ENCODE measurements at places on chromosomes 16 and 17. TPM values are rescaled to one million over a fixed set of nuclear protein-coding genes. Genes with fewer than 3 reads are reported as not detected.

The HASPIN gene
- 3.0 TPM for total RNA-seq

The CDT1 gene
- 11.3 TPM for total RNA-seq

The LGALS9B gene
- not detected for total RNA-seq

The PIRT gene
- total RNA-seq = not detected

The NOL3 gene
- 28.3 TPM for total RNA-seq

The KCNJ2 gene
- 0.82 TPM for total RNA-seq

The RHBDL3 gene
- total RNA-seq = not detected

The TP53TG3D gene
- total RNA-seq = not detected

The NAGS gene
- total RNA-seq = 15.7 TPM

The OR2C1 gene
- total RNA-seq = not detected

The TBC1D3 gene
- not detected for total RNA-seq

The KRTAP16-1 gene
- not detected for total RNA-seq

DNA sequence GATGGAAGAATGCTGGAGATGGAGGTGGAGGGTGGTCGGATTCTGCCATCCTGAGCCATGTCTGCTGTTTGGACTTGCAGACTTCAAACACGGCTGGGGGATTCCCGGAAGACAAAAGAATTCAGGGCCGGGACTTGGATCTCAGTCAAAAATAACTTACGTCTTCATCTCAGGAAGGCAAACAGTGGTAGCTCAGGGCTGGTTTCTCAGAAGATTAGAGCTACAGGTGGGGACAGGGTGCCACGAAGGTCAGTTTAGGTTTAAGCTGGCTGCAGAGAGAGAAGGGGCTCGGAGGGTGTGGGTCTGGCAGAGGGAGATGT lies 4.3 kb upstream of the RHBDL3 start:
- no peak for DNase-seq

DNA sequence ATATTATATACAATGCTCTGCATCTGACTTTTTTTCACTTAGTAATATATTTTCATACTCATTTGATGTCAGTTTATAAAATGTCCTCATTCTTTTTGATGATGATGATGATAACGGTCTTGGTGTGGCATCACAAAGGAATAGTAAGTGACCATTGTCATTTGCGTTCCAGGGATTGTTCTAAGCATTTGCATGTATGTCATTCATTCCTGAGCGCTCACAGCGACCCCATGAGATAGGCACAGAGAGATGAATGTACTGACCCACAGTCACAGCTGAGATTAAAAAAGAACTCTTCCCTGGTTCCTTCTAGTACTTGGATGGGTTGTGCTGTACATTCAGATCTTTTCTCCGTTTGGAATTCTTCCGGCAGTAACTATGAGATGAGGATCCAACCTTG lies 21.2 kb upstream of the MSI2 start:
- DNase-seq = no peak

- DNase-seq = no peak
Observed at GRCh38 chr16:76052725-76053124, 224.5 kb upstream of the CNTNAP4 start.

GRCh38 chr17:21076242-21076641 lies 33.4 kb upstream of the USP22 start:
- DNase-seq = no peak

- DNase-seq = no peak
Observed at GRCh38 chr17:67178555-67178954, 66.4 kb downstream of the HELZ start.

GRCh38 chr17:78433013-78433727 lies 54.7 kb downstream of the PGS1 start:
- DNase-seq = no peak

GRCh38 chr17:36728030-36728991 lies 126.9 kb downstream of the MRM1 start:
- no peak for DNase-seq

GRCh38 chr17:73710095-73710592 lies 65.9 kb upstream of the SDK2 start:
- DNase-seq = no peak

GRCh38 chr16:73176577-73177013 lies 128.7 kb upstream of the ZFHX3 start:
- DNase-seq = peak; percentile 57

- DNase-seq = no peak
Observed at GRCh38 chr17:30554839-30555751, 77.9 kb downstream of the GOSR1 start.

GRCh38 chr16:69223882-69224281 lies 36.9 kb downstream of the SNTB2 start:
- no peak for DNase-seq

DNA sequence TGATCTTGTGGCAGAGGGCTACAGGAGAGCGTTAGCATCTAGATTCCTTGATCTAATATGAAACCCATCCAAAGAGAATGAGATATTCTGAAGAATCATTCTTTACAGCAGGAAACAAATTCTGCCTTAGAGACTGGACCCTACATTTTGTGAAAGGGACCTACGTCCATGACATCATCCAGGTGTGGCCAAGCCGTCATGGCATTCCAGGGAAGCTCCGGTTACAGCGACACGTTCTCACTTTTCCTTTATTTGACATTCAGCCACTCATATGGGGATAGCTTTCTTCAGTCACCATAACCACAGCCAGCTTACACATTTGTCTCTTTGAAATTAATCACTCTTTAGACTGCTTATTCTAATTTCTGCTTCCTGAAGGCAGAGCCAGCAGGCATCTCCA lies 408.1 kb downstream of the XYLT1 start:
- DNase-seq = no peak

DNA sequence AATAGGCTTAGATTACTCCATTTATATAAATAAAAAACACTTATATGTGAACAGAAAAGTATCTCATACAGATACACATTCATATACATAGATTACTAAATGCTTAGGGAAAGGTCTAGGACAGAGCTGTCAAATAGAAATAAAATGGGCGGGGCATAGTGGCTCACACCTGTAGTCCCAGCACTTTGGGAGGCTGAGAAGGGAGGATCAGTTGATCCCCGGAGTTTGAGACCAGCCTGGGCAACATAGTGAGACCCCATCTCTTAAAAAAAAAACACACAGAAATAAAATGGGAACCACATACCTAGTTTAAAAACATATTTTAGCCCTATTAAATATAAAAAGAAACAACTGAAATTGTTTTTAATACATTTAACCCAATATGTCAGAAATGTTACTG lies 58.9 kb downstream of the CFDP1 start:
- no peak for DNase-seq

DNA sequence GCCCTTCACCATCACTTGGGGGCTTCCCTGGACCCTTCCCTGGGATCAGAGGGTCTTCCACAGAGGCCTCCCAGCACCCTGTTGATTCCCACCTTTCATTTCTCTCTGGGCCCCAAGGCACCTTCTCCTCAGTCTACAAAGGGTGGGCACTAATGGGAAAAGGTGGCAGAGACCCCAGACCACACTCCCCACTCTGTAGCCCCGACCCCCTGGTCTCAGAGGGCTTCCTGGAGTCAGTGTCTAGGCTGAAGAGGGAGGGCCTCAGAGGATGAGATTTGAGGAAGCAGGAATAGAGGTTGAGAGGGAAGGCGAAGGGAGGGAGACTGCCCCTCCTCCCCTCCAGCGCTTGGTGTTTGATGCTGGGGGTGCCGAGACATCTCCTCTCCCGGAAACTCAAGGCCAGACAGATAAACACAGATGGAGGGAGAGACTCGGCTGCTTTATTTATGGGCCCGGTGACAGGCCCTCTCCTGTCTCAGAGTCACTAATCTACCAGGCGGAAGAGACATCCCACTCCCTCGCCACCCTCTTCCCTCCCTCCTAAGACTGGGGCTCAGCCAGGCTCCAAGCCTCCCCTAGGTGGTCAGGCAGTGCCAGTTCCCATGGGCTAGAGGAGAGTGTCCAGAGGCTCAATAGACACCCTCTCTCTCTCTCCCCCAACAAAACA lies 18.5 kb upstream of the SP2 start:
- no peak for DNase-seq

- DNase-seq = no peak
Observed at GRCh38 chr16:76199681-76200220, 77.5 kb upstream of the CNTNAP4 start.

DNA sequence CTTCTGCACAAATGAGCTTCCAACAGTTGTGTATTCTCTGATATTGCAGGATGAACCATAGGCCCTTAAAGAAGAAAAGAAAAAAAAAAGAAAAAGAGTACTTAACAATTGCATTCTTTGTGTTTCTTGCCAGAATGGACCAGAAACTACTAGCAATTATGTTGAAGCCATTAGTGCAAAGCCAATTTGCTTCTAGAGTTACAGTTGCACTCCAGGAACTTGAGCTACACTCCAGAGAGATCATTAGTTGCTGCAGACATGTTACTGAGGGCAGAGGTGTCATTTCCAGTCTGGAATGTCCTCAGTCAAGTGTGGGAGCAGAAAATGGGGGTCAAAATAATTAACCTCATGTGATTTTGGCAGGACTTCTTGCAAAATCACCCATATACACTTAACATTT lies 85.6 kb upstream of the CCL2 start:
- DNase-seq = no peak

- no peak for DNase-seq
Observed at GRCh38 chr17:69711541-69711940, 297.0 kb downstream of the MAP2K6 start.

GRCh38 chr17:56978441-56979090 lies 635 bp downstream of the SCPEP1 start:
- no peak for DNase-seq

- DNase-seq = no peak
Observed at GRCh38 chr17:82120148-82120547, 22.1 kb upstream of the FASN start.

DNA sequence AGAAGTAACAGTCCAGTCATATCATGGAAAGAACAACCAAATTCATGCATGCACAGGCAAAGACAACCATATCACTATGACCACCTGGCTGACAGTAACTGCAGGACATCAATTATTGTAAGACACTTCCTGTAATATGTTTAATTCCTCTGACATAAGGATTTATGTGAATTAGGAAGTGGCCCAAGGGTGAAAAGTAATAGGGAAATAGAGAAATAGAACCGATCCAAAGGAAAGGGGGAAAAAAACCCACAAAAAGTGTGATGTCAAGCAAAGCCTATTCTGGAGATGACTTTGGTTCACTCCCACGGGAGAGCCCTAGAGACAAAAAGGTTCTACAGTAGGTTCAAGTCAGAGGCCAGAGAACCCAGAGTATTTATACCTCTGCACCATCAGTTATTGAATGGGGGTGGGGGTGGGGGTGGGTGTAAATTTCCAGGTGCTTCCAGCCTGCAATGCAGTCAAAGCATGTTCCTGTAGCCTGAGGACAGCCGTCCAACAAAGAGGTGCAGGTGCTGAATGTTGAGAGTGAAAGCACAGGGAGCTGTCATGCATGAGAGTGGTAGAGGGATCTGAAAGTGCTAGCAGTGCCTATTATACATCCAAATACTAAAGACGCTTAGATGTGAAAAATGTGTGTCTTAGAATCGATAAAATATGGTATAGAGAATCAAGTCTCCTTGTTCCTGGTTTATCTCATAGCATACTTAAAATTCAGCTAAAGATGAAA lies 95.6 kb upstream of the HLF start:
- no peak for DNase-seq

- no peak for DNase-seq
Observed at GRCh38 chr16:77784441-77785372, 3.7 kb upstream of the VAT1L start.

DNA sequence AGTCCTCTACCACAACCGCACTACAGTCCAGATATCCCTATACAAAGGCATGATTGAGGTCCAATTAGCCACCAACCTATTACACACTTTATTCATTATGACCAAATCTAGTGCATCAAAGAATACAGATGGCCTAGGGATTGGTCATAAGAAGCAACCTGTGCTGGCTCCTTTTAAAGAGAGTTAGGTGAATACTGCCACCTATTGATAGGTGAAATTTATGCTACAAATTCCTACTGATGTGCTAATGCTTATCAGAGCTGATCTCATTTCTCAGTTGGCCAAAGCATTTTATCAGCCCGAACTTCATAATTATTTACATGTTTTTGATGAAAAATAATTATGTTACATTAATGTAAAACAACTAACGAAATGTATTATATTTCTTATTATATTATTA lies 166.3 kb downstream of the ANKFN1 start:
- DNase-seq = peak; percentile 7

GRCh38 chr17:79812353-79813258 lies 15.7 kb upstream of the CBX8 start:
- no peak for DNase-seq

DNA sequence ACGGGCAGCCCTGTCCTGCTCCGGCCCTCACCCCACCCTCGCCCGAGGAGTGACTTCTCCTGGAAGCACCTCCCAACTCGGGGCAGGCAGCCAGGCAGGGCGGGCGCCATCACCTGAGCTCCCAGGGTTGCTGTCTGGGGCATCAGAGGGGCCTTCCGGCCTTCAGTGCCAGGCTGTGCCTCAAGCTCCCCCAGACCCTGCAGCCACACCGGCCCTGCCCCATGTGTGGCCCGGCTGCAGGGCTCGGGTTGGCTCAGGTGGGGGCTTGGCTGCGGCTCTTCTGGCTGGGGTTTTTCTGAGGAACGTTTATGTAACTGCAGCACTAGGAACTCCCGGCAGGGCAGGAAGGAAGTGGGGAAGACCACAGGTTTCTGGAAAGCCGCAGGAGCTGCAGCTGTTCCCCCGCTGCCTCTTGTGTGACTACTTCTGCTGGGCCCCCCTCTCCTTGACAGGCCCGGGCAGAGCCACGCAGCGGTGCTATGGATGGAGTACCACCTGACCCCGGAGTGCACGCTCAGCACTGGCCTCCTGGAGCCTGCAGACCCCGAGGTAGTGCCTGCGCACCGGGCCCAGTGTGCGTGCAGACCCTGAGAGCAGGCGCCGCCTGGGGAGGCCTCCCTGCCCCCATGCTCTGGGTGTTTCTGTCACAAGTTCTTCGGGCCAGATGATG lies 45.6 kb downstream of the PRMT7 start:
- no peak for DNase-seq

DNA sequence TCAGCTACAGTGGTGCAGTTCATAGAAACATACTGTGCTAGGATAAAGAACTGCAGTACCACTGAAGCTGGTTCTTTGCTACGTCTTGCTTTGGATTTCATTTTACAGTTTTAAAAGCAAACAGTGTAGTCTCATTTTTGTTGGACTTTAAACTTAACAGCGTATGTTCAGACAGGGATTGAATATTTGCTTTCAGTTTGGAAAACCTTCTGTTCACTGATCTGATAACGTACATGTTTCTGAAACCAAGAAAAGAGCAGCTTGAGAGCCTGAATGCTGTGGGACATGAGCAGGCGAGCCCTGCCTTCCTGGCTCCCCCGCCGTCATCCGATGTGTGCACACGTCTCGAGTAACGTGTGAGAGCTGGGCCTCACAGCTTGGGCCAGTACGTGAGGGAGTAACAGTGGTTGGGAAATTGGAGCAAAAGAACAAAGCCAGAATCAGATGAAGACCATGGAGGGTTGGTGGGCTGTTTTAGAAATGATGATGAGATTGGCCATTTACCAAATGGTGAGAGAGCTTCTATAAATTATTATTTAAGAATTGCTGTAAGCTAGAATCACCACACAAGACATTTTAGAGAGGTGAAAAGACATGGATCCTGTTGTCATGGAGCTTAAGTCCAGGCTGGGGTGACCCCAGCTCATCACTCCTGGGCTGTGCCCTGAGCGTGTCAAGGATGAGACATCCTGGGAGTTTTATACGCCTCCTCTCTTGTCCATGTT lies 20.8 kb upstream of the CLEC18C start:
- no peak for DNase-seq

Measured in kidney epithelial cell (primary cell).